ENCODE measurements at places on chromosomes 12 and 14.
A peak's percentile ranks its signal among the peaks of the same experiment; 100 is the strongest.

- no peak for DNase-seq
Observed at GRCh38 chr12:54300732-54301427, at the start of gene NFE2. Gene NFE2 (minus strand): TSS chr12:54301015. CDS start chr12:54295248, 5,767 bp downstream.

DNA sequence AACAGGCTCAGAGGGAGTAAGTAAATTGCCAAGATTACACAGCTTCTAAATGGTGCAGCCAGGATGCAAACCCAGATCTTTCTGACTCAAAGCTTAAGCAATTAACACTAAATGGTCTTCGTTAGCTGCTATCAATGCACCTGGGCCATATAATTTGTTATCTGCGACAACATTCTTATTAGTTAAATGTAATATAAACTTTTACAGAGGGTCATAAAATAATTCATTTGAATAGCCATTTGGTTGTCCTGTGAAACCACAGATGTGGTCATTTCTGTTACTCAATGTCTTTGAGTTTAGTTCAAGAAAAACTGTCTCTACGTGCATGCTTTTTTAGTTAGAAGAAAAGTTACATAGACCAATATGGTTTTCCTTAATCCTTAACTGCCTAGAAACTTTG lies 22.1 kb upstream of the NAP1L1 start:
- DNase-seq = no peak

DNA sequence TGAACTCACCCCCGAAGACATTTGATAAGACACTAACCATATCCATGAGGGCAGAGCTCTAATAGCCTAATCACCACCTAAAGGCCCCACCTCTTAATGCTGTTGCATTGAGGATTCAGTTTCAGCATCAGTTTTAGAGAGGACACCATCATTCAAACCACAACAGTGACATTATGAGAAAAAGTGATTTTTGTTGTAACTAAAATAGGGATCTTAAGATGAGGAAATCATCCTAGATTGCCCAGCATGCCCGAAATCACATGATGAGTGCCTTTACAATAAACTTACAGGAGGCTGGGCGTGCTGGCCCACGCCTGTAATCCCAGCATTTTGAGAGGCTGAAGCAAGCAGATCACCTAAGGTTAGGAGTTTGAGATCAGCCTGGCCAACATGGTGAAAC lies 9.7 kb upstream of the GLT1D1 start:
- DNase-seq = no peak

DNA sequence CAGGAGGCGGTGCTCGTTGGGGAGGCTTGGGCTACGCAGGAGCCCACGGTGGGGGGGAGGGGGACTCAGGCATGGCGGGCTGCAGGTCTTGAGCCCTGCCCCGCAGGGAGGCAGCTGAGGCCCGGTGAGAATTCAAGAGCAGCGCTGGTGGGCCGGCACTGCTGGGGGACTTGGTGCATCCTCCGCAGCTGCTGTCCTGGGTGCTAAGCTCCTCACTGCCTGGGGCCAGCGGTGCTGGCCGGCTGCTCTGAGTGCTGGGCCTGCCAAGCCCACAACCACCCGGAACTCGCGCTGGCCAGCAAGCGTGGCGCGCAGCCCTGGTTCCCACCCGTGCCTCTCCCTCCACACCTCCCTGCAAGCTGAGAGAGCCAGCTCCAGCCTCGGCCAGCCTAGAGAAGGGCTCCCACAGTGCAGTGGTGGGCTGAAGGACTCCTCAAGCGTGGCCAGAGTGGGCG lies 3.2 kb downstream of the METTL25 start:
- DNase-seq = no peak

DNA sequence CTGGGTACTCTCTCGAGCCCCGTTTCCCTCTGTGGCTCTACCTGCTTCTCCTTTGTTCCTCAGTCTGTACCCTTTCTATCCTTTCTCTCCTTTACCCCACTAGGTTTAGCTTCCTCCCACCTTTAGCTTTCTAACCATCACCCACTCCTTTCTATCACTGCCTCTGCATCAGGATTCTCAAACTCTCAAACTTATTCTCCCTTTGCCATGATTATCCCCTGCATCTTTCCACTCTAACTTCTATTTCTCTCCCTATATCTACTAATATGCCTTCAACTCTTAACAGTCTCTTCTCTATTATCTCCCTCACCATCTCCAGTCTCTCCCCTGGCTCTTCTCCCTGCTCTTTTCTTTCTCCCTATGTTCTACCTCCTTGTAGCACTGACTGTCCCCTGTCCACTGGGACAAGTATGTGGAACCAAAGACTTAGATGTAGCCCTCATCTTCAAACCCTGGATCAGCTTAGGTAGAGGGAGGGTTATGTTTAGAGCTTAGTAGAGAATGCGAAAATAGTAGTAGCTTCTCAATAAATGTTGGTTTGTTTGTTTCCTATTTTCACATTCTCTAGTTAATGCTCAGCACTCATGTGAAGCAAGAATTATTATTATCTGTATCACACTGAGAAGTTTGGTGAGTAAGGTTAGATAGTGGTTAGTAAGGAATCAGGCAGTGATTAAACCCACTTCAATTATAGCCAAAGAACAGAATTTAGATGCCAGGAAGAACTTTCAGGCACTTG lies 3.4 kb downstream of the GDF11 start:
- DNase-seq = no peak

DNA sequence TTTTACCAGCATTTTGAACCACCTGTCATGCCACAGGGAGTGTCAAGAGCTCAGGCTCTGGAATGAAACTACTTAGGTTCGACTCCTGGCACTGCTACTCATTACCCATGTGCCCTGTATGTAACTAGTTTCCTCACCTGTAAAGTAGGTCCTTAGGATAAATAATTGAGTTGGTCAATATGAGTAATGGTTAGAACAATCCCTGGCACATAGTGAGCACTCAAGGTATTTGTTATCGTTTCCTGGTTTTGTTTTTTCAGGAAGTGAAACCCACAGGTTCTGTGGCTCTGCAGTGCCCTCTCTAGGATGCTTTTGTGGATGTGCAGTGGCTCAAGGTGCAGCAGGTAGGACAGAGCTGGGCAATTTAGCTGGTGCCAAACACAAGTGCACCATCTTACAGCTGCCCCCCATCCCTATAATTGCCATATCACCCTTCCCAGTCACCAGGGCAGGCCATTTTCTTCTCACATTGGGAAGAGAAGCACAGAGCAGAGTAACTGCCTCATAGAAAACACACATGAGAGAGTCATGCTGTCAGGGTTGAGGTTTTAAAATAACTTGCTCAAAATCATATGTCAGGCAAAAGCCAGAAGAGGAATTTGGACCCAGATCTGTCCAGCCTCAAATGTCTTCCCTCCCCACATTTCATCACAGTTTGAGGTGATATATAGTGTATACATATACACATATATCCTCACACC lies 297.5 kb downstream of the RPAP3 start:
- no peak for DNase-seq

GRCh38 chr12:94941440-94941862 lies 62.0 kb downstream of the NDUFA12 start:
- DNase-seq = peak; percentile 39

GRCh38 chr12:24109381-24110039 lies 160.0 kb upstream of the SOX5 start:
- no peak for DNase-seq

GRCh38 chr12:94725375-94726168 lies 75.2 kb upstream of the TMCC3 start:
- DNase-seq = no peak

- DNase-seq = no peak
Observed at GRCh38 chr14:75370416-75371205, 57.2 kb upstream of the JDP2 start.

GRCh38 chr14:96203635-96204034 lies 1.0 kb upstream of the BDKRB2 start:
- DNase-seq = no peak

DNA sequence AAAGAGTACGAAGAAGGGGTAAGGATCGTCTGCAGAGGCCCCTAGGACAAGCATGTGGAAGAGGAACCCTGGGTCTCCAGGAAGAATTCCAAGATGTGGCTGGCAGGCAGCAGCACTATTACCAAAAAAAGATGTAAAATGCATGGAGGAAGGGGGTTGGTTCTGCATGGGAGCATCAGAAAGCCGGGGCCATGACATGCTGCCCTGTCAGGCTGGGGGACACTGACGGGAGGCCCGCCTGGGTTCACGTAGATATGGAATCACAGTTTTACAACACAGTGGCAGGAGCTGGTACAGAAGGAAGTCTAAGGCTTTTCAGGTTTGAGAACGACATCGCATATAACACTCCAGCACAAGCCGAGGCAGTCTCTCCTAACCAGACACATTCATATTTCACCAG lies 150.0 kb upstream of the GSC start:
- no peak for DNase-seq

- DNase-seq = no peak
Observed at GRCh38 chr12:118371321-118372282, 1.1 kb downstream of the TAOK3 start.

All from stimulated activated naive CD4-positive, alpha-beta T cell treated with Interleukin-2 at 50 U/mL for 16 hours (primary cell).